ENCODE measurements at places on chromosomes 5 and 9. TPM values are rescaled to one million over a fixed set of nuclear protein-coding genes. Genes with fewer than 3 reads are reported as not detected.

GDF9 gene
- under 0.01 TPM for total RNA-seq

PCDHGB2 gene
- total RNA-seq: 4.6 TPM

GSN gene
- 326 TPM for total RNA-seq

FSTL4 gene
- not detected for total RNA-seq

CCNI2 gene
- total RNA-seq: under 0.01 TPM

SLC45A2 gene
- total RNA-seq: under 0.01 TPM

CBY3 gene
- not detected for total RNA-seq

DMRT3 gene
- total RNA-seq: not detected

IFNA21 gene
- total RNA-seq: not detected

PTCD2 gene
- 15.9 TPM for total RNA-seq

FBP2 gene
- not detected for total RNA-seq

IGFBPL1 gene
- not detected for total RNA-seq

OTP gene
- total RNA-seq: not detected
